ENCODE measurements at places on chromosomes 4 and X.
A peak's percentile ranks its signal among the peaks of the same experiment; 100 is the strongest.

DNA sequence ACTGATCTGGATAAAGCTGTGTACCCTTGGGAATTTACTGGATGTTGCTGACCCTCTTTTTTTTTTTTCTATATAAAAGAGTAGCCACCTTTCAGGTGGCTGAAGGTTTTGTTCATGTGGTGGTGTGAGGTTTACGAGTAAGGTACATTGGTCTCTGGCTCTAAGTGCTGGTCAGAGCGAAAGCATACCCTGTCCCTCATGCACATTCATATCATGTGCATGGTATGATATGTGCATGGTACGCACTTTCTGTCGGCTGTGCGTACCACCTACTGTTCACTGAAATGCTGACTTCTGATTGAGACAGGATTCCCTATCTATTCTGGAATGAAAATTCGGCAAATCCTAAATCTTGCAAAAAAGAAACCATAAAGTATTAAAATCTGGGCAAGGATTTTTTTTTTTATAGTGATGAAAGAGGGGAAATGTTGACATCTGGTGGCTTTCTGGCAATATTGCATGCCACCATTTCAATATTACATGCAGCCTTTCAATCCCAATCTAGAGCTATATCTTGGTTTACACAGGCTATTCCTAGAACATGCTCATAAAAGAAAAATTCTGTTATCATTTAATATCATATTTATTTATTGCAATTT is 32.8 kb downstream of the FAM149A start:
- DNase-seq: no peak

GRCh38 chrX:73668779-73669178 is 105.8 kb downstream of the CHIC1 start:
- no peak for DNase-seq

DNA sequence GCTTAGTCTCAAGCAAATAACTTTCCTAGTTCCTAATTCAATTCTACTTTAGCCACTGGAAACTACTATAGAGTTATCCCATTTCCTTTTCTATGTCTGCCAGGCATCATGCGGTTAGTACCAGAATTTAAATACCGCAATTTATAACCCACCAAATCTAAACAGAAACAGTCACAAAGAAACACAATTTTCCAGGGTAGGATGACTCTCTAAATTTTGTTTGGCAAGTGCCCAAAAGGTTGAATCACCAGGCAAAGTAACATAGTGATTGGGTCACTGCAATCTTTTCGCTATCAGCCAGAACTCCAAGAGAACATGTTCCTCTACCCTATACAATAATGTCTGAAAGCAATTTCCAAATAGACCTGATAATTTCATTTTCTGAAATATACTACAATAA is 240.2 kb upstream of the GRIA3 start:
- no peak for DNase-seq

- DNase-seq: no peak
These were observed at the start of gene IL13RA2 for GRCh38 chrX:115017455-115017854. IL13RA2 (minus strand) TSS chrX:115017616; CDS start chrX:115017269, 347 bp downstream.

GRCh38 chr4:31737419-31737818 is 1017.2 kb downstream of the PCDH7 start:
- DNase-seq: no peak

- no peak for DNase-seq
These were observed 50.2 kb upstream of the DCTD start for GRCh38 chr4:182967403-182967802.

DNA sequence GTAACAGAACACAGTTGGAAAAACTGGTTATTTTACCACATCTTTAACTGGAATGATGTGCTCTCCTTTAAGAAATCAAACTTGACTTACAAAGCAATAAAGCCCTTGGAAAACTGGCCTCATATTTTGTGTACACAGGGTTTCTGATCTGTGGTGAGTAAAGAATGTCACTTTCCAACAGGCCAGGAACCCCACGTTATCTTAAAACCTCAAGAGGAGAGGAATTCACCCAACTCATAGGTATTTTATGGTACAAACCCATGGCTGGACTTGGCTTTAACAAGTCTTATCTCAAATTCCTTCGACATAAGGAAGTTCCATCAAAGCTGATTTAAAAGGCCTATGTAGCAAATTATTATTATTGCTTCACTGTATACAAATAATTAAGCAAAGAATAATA is 1735.1 kb downstream of the PCDH7 start:
- no peak for DNase-seq

- no peak for DNase-seq
These were observed 384.8 kb downstream of the FAM133A start for GRCh38 chrX:94058728-94059382.

GRCh38 chr4:123396307-123397143 is at the start of gene SPRY1:
SPRY1 (plus strand) TSS chr4:123396795; CDS start chr4:123401592, 4,797 bp downstream.
- peak; percentile 65 for DNase-seq

DNA sequence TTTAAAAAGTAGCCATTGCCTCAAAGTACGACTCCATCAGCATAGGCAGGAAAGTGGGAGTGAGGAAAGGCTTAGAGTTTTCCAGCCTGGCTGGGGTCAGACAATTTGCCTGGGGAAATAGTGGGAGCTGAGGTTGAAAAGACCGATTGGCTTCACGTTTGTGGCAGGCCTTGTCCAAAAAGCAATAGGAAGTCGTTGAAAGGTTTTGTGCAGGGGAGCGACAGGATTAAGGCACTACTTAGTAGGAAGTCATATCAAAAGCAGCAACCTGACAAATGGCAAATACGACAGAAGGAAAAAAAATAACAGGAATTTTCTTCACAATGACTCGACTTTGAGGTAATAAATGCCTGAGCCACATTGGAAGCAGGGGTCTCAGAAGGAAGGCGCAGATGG is 691 bp upstream of the EREG start:
- DNase-seq: no peak

All from stimulated activated naive CD4-positive, alpha-beta T cell treated with Interleukin-2 at 50 U/mL for 16 hours (primary cell).